Cortex of kidney (tissue), 1 donor: ENCODE measurements at places on chromosomes 11 and 22.

GRCh38 chr11:40867991-40868632 lies 591.3 kb downstream of the LRRC4C start:
- no peak for DNase-seq

DNA sequence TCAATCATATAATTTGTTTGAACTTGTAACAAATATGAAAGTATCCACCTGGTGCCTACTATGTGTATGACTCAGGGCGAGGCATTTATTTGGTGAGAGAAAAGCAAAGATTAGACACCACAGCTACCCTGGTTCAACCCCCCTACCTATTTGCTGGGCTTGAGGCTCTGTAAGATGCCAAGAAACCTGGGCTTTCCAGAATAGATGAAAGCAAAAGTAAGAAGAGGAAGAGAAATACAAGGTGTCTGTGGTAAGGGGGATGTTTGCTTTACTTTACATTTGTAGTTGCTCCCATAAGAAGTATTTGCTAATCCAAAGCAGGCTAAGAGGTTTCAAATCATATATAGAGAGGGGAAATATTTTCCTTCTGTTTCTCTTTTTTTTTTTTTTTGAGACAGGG lies 61.7 kb downstream of the DDI1 start:
- DNase-seq, result no peak

DNA sequence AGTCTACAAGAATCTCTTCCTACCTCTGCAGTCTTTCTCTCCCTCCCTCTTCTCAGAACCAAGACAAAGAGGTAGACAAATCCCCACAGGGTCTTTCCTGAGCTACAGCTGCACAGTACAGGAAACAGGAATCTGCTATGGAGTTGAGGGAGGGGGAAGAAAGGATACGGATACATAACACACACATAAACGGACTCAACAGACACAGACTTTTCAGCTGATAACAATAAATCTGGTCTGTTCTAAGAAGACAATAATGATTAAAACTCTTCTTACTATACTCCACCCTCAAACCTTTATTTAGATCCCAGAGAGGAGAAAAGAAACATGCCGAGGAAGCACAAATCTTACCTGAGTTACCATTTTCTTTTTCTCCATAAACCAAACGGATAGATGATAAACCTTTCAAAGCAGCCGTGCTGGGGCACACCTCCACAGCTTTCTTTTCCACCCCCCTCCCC lies 122.2 kb downstream of the APOL5 start:
- DNase-seq, result no peak

- DNase-seq, result no peak
Measured at GRCh38 chr22:17695986-17696385, 57.4 kb downstream of the BCL2L13 start.

DNA sequence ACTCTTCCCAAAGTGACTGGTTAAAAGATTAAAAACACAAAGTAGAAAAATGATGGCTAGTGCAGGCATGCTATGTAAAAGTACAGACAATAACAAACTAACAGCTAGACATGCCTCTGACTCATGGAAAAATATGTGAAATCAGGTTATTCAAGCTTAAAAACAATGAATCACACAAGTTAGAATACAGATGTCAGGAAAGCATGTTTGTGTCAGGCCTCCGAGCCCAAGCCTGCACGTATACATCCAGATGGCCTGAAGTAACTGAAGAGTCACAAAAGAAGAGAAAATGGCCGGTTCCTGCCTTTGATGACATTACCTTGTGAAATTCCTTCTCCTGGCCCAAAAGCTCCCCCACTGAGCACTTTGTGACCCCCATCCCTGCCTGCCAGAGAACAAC lies 110.1 kb downstream of the NOX4 start:
- DNase-seq, result no peak

GRCh38 chr22:49735411-49735900 lies 92.2 kb downstream of the BRD1 start:
- no peak for DNase-seq

GRCh38 chr11:15807827-15808226 lies 548.5 kb downstream of the SOX6 start:
- DNase-seq, result no peak

DNA sequence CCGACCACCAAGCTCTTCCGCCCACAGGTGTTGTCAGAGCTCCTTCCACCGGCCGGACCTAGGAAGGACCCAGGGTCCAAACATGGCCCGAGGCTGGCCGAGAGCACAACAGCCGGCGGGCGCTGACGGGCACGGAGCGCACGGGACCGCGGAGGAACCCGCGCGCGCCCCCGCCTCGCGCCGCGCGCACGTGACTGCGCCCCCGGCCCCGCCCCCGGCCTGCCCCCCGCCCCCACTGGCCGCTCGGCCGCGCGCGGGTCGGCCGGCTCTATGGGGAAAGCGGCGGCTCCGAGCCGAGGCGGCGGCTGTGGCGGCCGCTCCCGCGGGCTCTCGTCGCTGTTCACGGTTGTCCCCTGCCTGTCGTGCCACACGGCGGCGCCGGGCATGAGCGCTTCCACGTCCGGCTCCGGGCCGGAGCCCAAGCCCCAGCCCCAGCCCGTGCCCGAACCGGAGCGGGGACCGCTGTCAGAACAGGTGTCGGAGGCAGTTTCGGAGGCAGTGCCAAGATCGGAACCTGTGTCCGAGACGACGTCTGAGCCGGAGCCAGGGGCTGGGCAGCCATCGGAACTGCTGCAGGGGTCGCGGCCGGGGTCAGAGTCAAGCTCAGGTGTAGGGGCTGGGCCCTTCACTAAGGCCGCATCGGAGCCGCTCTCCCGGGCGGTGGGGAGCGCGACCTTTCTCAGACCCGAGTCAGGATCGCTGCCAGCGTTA lies at the start of gene OSBP2:
TSS of gene OSBP2 (plus strand) at position 235 of the 711 bp plus-strand sequence. CDS start at position 271, 36 bp downstream.
- no peak for DNase-seq

GRCh38 chr11:68036141-68036716 lies 2.6 kb upstream of the TCIRG1 start:
- no peak for DNase-seq

DNA sequence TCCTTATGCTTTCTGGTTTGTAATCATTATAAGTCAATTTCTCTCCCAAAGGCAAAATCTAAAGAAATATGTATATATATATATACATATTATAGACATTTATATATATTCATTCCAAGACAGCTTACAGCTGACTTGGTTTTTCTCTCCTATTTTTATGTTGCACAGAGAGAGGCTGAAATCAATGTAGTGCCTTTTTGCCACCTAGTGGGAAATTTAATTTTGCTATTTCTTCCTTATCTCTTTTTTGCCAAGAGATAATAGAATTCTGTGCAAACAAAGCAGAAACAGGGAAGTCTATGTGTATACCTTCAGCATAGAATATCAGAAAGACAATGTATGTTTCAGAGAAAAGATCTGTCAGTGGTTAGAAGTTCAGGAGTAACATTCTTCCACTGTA lies 186.0 kb upstream of the ANO5 start:
- no peak for DNase-seq

- no peak for DNase-seq
Measured at GRCh38 chr22:43044290-43044712, 29.4 kb upstream of the PACSIN2 start.

DNA sequence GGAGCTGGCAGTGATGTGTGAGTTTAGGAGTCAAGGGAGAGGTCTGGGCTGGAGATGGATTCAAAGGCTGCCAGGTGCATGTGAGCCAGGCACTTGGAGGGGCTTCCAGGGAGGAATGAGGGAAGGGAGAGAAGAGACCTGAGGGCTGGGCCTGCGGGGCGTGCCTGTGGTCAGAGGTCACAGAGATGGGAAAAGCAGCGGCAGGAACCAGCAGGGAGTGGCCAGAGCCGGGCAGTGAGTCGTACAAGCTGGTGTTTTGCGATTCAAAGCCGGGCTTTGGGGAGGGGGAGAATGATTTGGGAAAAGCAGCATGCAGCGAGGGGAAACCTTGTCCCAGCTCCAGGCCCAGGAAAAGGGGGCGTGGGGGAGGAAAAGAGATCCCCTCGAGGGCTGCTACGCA lies 96.9 kb upstream of the RTL6 start:
- DNase-seq, result no peak

- DNase-seq, result no peak
Measured at GRCh38 chr11:47593934-47594855, at the start of gene C1QTNF4. C1QTNF4 (minus strand) TSS chr11:47594411; CDS start chr11:47590810, 3,601 bp downstream.
